ENCODE measurements at places on chromosomes 4 and X.

GRCh38 chrX:43500996-43501694, 155.0 kb upstream of the MAOA start:
- no peak for DNase-seq

- DNase-seq, result no peak
Observed at GRCh38 chrX:22196149-22196548, 76.6 kb upstream of the CBLL2 start.

- DNase-seq, result no peak
Observed at GRCh38 chr4:8860892-8861575, 10.6 kb downstream of the HMX1 start.

GRCh38 chrX:103170216-103170615, 44.7 kb upstream of the BEX4 start:
- DNase-seq, result no peak

- no peak for DNase-seq
Observed at GRCh38 chrX:14872355-14872754, 514 bp downstream of the FANCB start.

DNA sequence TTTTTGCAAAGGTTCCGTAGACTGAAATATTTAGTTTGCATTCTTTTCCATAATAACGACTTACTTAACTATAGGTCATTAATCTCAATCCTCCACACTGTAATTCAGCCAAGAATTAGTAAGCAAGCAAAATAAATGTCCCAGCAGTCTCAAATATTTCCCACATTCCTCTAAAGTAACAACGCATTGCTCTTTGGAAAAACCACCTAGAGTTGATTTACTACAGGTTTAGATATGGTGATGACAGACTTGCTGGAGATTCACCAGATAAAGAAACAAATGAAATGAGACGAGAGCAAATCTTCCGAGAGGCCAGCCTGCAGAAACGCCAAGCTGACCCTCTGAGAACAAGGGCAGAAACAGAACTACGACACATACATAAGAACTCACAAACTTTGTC, 28.9 kb downstream of the TENM3 start:
- no peak for DNase-seq

DNA sequence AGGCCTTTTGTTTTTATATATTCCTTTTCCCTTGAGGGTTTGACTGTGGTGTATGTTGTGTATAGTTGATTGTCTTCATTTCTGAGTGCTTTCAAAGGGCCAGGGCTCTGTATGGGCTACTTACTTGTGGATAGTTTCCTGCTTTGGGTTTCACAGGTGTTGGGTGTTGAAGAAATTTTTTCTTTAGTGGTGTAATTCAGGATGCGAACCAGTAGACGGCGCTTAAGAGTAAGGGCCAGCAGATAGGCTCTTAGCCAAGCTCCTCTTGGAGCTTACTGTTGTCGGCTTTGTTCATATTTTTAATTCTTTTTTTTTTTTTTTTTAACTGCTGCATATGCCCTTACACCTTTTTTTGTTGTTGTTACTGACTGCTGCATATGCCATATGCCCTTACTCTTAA, 276.3 kb upstream of the GALNT7 start:
- no peak for DNase-seq

- no peak for DNase-seq
Observed at GRCh38 chr4:1183985-1184773, 11.8 kb upstream of the SPON2 start.

GRCh38 chrX:77277911-77278310, 169.3 kb upstream of the FGF16 start:
- DNase-seq, result no peak

- no peak for DNase-seq
Observed at GRCh38 chrX:132638313-132638712, 149.5 kb upstream of the MBNL3 start.

- DNase-seq, result peak; percentile 67
Observed at GRCh38 chr4:38889143-38889542, 21.5 kb downstream of the FAM114A1 start.

DNA sequence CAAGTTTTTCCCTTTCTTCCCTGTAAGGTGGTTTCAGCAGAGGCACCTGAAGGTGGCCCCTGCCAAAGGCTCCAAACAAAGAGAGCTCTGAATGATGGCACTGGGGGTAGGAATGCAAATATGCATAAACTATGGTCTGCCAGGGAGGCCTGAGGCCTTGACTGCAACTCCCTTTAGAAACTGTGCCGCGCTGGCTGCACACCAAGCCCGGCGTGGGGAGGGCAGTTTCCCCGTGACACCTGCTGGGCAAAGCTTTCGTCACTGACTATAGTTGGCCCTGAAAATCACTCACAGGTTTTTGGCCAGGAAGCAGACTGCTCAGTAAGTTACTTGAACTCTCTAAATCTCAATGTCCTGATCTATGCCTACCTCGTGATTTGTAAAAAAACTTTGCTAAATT, 97.8 kb upstream of the ATOH1 start:
- no peak for DNase-seq

DNA sequence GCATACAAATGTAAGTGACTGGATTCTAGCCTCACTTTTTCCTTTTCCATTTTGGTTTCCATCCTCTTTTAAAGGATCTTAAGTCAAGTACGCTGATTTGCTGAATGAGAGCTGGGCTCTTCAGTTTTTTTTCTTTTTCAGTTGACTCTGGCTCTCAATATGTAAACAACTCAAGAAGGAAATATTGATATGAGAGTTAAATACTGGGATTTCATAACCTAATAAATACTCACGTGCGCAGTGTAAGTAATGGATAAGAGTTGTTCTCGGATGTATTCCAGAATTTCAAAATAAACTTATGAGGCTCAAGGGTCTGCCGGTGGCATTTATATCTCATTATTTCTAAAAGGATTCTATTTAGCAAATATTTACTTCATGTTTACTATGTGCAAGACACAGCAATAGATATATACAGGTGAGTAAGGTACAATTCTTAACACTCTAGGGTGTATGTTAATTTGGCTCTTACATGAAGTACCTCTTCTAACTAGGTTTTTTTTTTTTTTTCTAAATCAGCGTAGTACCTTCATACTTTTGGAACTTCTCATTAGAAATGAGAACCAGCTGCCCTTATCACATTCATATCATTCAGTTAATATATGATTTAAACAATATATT, 11.0 kb upstream of the MAGEB10 start:
- no peak for DNase-seq

- no peak for DNase-seq
Observed at GRCh38 chr4:86272669-86273068, 87.2 kb downstream of the MAPK10 start.

- peak; percentile 45 for DNase-seq
Observed at GRCh38 chr4:78056265-78057129, 626 bp upstream of the FRAS1 start.

- DNase-seq, result no peak
Observed at GRCh38 chr4:180766944-180767729, 1476.1 kb upstream of the TENM3 start.

DNA sequence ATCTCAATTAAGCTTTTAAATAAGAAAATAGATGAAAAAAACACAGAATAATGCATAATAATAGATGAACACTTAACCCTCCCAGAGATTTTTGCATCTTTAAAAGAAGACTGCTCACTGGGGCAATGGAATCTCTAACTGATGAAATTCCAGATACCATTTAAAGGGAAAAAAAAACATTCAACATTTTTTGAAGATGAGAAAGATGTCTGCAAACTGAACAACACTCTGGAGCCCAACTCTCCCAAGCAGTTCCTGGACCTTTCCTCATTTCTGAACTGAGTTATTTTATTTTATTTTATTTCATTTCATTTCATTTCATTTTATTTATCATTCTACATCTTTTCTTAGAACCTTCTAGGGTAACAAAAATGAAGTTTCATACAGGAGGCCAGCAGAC, 90.7 kb downstream of the CORIN start:
- no peak for DNase-seq

DNA sequence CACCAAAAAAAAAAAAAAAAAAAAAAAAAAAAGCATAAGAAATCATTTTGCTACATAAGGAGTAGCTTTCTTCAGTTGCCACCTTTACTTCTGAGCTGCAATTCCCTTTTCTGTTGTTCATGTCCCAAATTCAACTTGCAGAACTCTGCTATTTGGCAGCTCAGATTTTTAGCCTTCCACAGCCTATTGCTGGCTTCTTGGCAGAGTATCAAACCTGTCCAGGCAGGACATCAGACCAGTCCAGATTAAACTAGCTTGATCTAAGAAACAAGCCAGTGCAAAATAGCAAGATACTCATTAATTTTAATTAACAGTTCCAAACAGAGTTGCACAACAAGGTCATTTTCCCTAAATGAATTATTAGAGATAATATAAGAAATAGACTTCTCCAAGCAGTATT, 123.6 kb upstream of the NR3C2 start:
- DNase-seq, result no peak

DNA sequence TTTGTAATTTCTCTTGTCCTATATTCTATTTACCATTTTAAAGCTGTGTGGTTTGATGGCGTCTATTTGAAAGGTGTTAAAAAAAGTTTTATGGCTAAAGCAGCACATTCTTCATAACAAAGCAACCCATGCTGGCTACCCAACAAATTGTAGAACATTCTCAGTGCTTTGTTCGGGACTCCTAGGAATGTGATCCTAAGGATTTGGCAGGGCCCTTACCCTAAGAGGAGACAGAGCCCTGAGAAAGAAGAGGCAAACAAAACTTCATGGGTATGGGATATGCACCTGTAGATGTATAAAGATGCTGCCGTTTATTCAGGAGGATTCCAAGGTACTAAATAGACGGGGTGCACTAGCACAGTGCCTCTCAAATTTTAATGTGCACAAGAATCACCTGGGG, 370.8 kb upstream of the DIPK2B start:
- DNase-seq, result no peak

DNA sequence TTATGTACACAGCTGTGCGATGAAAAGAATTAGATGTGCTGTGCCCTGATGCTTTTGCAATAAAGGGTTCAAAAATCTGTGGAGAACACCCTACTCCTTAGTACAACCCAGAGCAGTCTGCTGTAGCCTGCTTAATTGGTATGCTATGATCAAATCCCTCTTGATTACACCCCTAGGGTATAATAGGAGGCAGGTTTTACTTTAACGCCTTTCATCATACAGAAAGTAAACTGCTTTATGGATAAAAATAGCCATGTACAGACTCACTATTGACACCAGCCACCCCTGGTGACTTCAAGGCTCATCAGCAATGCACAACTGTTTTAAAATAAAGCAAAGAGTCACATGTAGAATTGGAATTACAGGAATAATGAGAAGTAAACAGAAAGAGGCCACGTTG, 315.3 kb downstream of the DMD start:
- no peak for DNase-seq

DNA sequence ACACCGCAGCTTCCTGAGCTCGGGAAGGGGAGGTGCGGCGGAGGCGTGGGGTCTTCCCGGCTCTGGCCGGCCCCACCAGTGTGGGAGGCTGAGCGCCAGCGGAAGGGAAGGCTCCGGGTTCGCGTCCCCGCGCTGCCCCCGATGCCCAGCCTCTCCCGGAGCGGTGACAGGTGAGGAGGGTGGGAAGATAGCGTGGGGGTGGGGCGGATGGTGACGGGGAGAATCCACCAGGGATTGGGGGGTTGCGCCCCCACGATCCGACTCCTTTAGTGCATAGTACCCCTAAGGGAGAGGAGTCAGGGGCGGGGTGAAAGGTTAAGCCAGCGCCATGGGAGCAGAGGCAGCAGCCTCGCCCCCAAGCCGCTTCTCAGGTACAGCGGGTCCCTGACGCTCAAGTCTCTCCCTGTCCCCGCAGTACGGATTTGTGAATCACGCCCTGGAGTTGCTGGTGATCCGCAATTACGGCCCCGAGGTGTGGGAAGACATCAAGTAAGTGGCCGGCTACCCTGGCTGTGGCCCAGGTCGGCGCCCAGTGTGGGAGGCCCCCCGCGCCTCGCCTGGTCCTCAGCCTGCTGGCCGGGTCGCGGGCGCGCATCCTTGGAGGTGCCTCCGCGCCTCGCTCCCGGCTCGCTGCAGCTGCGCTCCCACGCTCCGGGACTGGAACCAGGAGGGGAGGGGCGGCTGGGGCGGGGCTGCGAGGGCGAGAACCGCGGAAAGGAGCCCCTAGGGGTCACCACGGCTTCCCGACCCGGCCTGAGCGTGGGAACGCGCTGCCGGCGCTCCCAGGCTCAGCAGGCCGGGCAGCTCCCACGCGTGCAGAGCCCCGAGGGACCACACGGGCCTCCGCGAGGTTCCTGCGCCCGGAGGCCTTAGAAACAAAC, 791 bp downstream of the GUCY1B1 start:
- DNase-seq, result no peak

DNA sequence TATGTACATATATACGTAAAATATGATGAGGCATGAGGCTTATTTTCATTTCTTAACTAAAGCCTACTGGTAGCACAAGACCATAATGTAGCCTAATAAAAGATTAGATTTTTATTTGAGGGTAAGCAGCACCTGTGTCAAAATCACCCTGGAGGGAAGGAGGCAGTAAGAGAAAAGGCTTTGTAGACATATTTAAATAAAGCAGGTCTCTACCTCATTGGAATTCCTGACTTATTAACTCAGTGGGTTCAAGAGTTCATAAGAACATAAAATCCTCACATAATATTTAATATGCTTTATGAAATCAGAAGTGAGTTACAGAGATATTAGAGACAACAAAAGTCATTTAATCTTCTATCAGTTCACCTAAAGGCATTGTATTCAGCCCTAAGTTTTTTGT, 261.6 kb upstream of the ANKRD50 start:
- DNase-seq, result peak; percentile 14

DNA sequence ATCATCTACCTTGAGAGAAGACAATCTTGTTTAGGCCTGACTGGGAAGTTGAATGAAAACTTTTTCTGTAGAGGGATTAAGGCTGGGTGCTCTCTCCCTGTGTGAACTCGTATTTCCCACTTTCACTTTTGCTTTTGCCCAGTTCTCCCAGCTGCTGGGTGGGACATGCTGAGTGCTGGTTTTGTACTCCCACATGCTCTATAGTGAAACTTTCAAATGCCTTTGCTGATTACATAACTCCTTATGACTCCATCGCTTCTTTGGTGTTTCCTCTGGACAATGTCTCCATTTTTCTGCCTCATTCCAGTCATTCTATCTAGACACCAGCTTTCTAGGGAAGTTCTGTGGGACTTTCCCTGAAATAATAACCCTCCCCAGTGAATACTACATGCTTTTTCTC, 100.5 kb downstream of the CLNK start:
- peak; percentile 83 for DNase-seq

DNA sequence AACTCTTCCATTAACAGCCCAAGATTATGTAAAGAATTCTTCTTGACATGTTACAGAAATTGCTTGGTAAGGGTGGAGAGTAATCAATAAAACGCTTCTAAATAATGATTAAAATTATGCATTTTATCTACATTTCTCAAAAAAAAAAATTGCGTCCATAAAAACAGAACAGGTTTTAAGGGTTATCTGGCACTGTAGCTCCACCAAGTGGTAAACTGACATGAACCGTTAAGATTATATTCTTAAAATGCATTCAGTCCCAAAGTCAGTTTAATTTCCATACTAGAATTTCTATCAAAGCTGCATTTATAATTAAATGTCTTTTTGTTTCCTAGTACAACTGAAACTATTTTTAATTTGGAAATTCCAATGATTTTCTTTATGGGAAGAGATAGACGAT, 214.0 kb upstream of the UGT8 start:
- no peak for DNase-seq

- no peak for DNase-seq
Observed at GRCh38 chr4:4413373-4413725, 26.4 kb downstream of the NSG1 start.

All from non-pigmented ciliary epithelial cell (primary cell).